ENCODE measurements at places on chromosomes 2 and 18. TPM values are rescaled to one million over a fixed set of nuclear protein-coding genes. Genes with fewer than 3 reads are reported as not detected.

DNA sequence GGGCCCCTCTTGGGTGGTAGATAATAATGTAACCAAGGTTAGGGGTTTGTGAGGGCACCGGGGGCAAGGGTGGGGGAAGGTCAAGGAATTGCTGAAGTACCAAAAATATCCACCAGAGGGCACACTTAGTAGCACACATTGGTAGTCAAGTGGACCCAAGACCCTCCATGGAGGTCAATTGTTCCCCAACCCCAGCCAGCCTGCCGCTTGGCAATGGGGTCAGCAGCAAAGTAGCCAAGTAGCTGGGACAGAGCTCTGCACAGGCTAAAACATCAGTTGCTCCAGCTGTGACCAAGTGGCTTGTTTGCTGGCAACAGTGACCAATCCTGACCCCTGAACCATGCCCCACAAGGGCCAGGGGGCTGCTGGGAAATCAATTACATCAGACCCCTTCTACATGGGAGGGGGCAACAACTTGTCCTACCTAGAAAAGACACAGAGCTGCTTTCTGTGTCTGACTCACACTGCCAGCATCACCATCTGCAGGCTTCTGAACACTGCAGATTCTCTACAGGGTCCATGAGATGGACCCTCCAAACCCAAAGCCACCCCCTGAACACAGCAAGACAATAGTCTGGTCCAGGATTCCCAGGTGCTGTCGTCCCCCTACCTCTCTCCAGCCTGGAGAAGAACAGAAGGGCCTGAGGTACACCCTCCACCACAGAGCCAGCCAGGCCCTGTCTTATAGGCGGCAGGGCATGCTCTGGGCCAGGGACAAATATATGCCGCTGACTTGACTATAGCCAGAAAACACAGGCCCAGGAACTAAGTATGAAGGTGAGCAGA, 76.0 kb downstream of the EMX1 start:
- H3K4me3 ChIP-seq: no peak overlapping the region
- H3K27ac ChIP-seq: no peak overlapping the region
- H3K27me3 ChIP-seq: no peaks in the 10 kb centered on the region

- peak overlapping the region; percentile 60 for H3K27ac ChIP-seq
- DNase-seq: no peak
- no peak overlapping the region for H3K4me3 ChIP-seq
- peaks cover 11% of the 10 kb centered on the region for H3K36me3 ChIP-seq
- H3K27me3 ChIP-seq: peaks cover 1% of the 10 kb centered on the region
Measured at GRCh38 chr2:128472789-128473174, 154.1 kb upstream of the HS6ST1 start.

DNA sequence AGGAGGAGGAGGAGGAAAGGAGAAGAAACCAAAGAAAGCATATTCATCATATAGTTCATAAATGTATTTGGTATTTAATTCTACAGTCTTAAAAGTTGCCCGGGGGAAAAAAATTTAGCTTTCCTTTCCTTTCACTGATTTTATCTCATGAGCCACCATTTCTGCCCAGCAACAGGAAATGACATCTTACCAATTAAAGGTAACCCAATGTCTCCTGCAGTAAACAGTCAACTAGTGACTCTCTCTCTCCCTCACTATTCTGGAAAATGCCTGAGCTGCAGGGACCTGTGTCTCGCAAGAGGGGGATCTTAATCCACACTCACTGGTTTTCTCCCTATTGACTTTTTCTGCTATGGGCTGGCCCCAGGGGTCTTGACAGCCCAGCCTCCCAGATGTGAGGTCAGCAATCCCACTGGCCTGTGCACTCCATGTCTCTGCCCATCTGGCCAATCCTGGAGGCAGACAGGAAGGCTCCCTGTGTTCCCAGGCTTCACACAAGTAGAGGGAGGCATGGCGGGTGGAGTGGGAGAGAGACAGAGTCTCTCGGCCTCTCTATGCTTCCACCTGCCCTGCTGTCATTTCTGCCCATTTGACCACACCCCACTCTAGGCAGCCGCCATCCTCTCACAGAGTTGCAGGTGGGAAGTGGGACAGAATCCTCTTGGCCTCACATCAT, 85.4 kb upstream of the CABLES1 start:
- peaks cover 4% of the 10 kb centered on the region for H3K27me3 ChIP-seq
- H3K36me3 ChIP-seq: no peaks in the 10 kb centered on the region
- peak; percentile 32 for DNase-seq
- H3K27ac ChIP-seq: peak overlapping the region; percentile 82
- H3K4me3 ChIP-seq: no peak overlapping the region

COLEC11 gene
- 0.35 TPM for total RNA-seq

DNA sequence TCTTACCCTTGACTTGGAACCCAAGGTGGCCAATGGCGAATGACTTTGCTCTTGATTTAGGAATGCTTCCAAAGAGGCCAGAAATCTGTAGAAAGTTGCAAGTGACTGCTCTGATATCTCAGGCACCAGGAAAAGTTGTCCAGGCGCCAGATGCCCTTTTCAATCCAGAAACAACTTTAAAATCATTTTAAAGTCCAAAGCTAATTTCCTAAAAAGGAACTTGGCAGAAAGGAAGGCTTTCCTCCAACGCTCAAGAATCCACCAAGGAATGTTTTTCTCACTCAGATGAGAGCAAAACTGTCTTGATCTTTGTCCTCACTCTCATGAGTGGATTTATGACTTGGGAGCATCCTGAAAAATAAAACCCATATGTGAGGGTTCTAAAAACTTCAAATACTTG, 5.3 kb downstream of the NGEF start:
- H3K4me3 ChIP-seq: no peak overlapping the region
- no peak for DNase-seq
- H3K27me3 ChIP-seq: peaks cover 3% of the 10 kb centered on the region
- H3K4me1 ChIP-seq: no peaks in the 10 kb centered on the region

GRCh38 chr2:21571686-21572085, 447.9 kb downstream of the TDRD15 start:
- no peaks in the 10 kb centered on the region for H3K36me3 ChIP-seq
- no peak overlapping the region for H3K4me3 ChIP-seq
- no peak for DNase-seq

Measured in activated CD4-positive, alpha-beta T cell treated with anti-CD3 and anti-CD28 coated beads, Interleukin-2, amount 10 ng/mL, durations not matched to agents 7 days and 5 days (primary cell).